Mucosa of descending colon (tissue), 3 donors: ENCODE measurements at places on chromosomes 5 and 9.

DNA sequence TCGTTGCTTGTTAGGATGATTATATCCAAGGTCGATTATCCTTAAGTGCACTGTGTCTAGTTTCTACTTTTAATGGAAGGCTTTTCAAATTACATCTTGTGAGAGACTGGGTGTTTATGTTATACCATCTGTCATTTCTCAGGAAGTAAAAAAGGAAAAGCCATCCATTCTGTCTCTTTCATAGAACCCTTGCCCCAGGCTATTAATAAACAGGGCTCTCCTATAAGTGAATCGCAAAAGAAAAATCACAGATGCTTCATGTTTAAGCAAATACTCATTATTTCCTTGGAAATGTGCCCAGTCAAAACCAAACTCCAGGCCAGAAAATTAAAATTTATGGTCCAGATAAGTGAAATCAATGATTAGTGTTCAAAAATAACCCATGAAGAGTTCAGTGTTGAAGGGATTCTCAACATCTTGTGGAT lies 58.1 kb downstream of the STARD4 start:
- no peak for DNase-seq

- DNase-seq: no peak
Measured at GRCh38 chr5:1152156-1152555, 40.3 kb upstream of the SLC12A7 start.

- no peak for DNase-seq
Measured at GRCh38 chr9:120757026-120757913, 35.9 kb downstream of the FBXW2 start.

DNA sequence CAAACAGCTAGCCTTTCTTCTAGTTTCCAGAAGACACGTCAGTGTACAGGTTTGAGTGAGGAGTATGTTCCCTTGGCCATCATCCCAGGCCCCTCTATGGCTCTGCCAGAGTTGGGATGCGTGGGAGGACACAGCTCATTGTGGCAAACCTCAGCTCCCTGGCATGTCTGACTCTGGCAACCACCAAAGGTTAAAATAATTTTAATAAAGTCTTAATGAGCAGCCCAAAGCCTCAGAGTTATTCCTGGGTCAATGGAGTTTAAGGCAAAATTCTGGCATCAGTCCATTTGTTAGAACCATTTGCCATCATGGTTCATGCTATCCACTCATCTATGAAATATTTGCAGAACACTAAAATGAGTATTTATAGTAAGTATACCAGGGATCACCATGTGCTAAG lies 79.8 kb upstream of the PAPPA start:
- no peak for DNase-seq

- no peak for DNase-seq
Measured at GRCh38 chr5:6206501-6206900, 171.8 kb downstream of the MED10 start.

- DNase-seq: no peak
Measured at GRCh38 chr9:21028466-21028865, 3.0 kb downstream of the HACD4 start.

DNA sequence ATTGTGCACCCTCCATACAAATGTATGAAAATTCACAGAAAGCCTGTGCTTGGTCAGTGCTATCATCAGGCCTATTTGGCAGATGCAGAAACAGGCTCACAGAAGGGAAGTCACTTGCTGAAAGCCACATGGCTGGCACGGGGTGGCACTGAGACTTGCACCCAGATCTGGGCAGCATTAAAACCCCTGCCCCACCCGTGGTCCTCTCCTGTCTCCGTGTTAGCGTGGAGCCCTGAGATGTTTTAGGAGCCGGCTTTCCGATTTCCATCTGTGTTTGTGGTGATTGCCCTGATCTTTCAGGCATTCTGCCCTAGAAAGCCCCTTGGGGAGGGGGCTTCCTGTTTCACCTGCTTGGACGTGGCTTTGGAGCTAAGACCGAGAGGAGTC lies 102.2 kb upstream of the IER5L start:
- peak; percentile 17 for DNase-seq

- no peak for DNase-seq
Measured at GRCh38 chr5:9059920-9060691, 485.8 kb downstream of the SEMA5A start.

DNA sequence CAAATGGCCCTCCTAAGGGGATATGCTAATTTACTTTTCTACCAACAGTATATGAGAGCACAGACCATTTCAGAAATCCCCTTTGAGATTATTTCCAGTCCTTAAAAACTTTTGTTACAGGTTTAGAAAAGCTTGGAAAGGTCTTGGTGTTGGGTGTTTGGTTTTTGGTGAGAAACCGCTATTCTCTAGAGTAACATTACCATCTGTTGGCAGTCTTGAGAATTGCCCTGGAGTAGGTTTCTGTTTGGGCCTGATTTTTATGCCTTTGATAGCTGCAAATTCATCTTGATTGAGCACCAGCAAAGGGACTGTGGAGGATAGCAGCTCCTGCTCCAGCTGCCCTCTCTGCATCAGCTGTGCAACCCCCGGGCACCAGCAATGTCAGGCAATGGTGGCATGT lies 8.0 kb downstream of the NUDT2 start:
- no peak for DNase-seq

- no peak for DNase-seq
Measured at GRCh38 chr5:132142459-132142858, 68.9 kb downstream of the CSF2 start.

DNA sequence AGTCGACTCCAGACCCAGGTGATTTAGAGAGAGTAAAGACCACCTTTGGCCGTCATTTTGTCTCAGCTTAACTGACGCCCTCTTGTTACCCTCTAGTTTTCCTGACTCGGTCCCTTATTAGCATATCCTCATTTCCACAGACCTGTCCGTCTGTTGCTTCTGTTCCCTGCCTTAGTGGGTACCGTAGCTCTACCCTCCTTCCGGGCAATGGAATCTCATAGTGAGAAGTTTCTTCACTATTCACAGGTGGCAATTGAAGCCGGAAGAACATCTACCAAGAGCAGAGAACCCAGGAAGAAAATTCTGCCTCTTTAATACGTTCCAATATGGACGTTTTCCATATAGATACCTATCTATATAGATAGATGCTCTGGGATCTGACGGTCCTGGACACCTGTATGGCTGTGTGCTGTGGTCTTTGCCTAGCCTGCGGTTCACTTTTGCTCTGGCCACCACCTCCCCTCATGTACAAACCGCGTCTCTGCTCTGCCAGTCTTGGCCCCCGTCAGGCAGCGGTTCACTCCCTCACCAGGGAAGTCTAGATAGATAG lies 652 bp upstream of the TMEM161B start:
- peak; percentile 41 for DNase-seq

GRCh38 chr5:42483472-42484154 lies 60.4 kb downstream of the GHR start:
- DNase-seq: no peak

GRCh38 chr9:97501972-97502221 lies 431 bp downstream of the TMOD1 start:
- no peak for DNase-seq

- DNase-seq: no peak
Measured at GRCh38 chr5:58122157-58122556, 337.7 kb downstream of the PLK2 start.

GRCh38 chr9:17987189-17987588 lies 408.3 kb downstream of the SH3GL2 start:
- DNase-seq: no peak

- no peak for DNase-seq
Measured at GRCh38 chr5:67941614-67942401, 273.7 kb upstream of the PIK3R1 start.

DNA sequence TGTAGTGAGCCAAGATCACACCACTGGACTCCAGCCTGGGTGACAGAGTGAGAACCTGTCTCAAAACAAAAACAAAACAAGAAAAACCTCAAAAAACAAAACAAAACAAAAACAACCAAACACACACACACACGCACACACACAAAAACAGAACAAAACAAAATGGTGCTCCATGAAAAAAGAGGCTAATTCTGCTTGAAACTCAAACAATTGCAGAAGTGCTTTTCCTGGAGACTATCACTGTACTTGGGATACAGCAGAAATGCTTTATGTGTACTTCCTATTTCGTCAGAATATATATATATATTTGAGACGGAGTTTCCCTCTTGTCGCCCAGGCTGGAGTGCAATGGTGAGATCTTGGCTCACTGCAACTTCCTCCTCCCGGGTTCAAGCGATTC lies 49.9 kb upstream of the HSPA9 start:
- no peak for DNase-seq

DNA sequence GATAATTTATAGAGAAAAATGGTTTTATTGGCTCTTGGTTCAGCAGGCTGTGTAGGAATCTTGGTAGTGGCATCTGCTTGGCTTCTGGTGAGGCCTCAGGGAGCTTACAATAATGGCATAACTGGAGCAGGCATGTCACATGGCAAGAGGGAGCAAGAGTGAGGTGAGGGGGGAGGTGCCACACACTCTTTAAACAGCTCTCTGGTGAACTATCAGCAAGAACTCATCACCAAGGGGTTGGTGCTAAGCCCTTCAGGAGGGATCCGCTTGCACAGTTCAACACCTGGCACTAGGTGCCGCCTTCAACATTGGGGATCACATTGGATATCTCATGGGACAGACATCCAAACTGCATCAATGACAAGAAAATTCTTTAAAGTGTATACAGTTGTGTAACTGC lies 10.5 kb downstream of the GPBP1 start:
- DNase-seq: no peak

- no peak for DNase-seq
Measured at GRCh38 chr5:50786073-50786472, 119.6 kb downstream of the PARP8 start.

DNA sequence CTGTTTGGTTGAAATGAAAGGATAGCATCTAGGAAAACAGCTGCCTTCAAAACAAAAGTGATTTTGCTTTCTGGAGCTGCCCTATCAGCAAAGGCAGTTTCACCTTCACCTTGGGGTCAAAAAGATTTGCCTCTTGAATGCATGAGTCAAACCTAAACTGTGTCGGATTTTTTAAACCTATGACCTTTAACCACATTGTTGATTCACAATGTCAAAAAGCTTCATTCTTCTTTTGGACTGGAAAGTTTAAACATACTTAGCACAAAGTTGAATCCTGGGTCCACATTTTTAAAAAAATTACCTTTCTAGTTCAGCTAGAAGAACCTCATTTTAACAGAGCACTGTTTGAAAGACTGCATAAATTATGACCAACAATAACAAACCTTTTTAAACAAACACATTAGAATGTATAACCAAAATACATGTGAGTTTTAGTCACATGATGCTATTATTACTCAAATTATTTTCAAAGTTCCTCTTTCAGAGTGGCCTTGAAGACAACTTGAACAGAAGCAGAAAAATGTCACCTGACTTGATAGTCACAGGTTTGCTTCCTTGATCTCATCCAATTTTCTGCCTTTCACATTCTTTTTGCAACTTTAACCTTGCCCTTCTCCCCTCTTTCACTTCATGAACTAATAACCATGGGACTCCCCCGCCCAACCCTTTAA lies 109.7 kb upstream of the LHFPL2 start:
- DNase-seq: no peak

GRCh38 chr9:113933671-113934070 lies 57.6 kb downstream of the ZNF618 start:
- DNase-seq: no peak

DNA sequence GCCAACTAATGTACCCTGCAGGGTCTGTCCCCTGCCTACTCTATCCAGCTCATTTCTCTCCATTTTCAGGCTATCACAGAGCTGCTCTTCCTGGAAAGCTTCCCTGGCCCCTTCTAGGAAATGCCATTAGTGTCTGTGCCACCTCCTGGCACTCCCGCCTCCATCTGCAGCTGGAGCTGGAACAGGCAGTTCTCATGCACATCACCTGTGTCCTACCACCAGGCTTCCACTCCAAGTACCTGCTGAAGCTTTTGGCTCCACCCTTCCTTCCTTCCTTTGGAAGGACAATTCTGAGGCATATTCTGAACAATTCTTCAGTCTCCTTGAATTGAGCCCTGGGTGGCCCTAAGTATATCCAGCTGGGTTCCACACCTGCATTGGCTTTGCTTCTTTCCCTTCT lies 156.2 kb upstream of the ZNF618 start:
- no peak for DNase-seq
